ENCODE measurements at places on chromosomes 12 and 14. TPM values are rescaled to one million over a fixed set of nuclear protein-coding genes. Genes with fewer than 3 reads are reported as not detected.
A peak's percentile ranks its signal among the peaks of the same experiment; 100 is the strongest.

GRCh38 chr12:101773650-101774162 lies 34.4 kb upstream of the SYCP3 start:
- DNase-seq = peak; percentile 22

GRCh38 chr12:84767079-84767478 lies 145.5 kb downstream of the SLC6A15 start:
- DNase-seq = no peak

DNA sequence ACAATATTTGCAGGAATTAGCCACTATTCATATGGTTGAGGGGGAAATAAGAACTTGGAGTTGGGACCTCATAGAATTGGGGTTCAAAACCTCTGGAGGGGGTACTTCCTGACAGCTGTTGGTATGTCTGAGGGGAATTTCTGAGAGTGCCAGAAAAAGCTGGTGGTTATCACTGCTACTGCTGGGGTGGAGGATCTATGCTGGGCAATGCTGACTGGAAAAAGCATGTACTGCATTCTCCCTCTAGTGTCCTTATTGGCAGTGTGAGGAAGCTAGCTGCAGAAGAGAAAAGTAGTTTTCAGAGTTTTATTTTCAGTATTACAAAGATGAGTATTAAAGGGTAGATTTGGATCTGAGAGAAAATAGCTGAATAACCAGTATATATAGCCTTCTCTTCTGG lies 88.8 kb downstream of the FUT8 start:
- DNase-seq = no peak

DNA sequence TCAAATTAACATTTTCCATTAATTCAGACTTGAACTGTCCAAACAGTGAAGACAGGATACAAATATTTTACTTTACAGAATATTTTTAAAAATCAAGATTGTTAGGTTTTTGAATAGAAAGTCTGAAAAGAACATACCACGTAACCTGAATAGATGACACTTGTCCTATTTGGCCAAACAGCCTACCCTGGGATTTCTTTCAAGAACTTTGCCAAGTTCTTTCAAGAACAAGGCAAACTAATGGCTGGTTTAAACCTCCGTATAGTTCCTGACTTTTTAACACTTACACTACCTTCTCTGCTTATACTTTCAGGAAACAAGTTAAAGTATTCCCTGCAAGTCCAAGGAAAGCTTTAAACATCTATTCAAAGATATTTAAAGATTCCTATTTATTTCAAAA lies 35.0 kb downstream of the MAP4K5 start:
- DNase-seq = no peak

GRCh38 chr14:27366596-27366995 lies 768.8 kb upstream of the NOVA1 start:
- DNase-seq = no peak

DNA sequence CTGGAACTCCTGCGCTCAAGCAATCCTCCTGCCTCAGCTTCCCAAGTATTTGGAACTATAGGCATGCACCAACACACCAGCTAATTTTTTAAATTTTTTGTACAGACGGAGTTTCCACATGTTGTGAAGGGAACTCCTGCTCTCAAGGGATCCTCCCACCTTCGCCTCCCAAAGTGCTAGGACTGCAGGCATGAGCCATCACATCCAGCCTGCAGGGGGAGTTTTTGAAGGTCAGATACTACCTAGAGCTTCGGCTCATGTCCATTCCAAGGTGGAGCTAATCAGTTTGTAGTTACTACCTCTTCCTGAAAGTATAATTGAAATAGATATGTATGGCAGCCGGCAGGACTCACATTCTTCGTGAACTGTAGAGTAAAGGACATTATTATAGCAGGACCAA lies 3.7 kb upstream of the TAS2R19 start:
- DNase-seq = no peak

DNA sequence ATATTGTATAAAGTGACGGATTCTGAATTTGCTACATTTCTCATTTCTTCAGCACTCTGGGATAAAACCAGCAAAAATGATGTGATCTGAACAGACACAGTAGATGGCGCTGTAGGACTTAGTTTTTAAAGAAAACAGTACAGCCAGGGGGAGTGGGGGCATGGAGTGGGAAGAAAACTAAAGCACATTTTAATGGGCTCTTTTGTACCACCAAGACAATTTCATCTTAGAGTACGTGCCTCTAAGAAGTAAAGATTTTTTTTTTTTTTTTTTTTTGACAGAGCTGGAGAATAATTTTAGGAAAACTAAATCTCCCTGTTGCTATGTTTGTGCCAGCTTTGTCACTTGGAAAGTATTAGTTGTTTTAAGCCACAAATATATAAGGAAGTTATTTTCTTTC lies 124.4 kb downstream of the RAD51B start:
- DNase-seq = peak; percentile 91

GRCh38 chr12:93783832-93784231 lies 106.7 kb downstream of the CRADD start:
- no peak for DNase-seq

GRCh38 chr12:66736931-66737330 lies 58.1 kb upstream of the GRIP1 start:
- DNase-seq = no peak

GRCh38 chr12:112256780-112257179 lies 125.5 kb downstream of the HECTD4 start:
- DNase-seq = no peak

GRCh38 chr12:9883175-9883574 lies 1.9 kb downstream of the KLRF2 start:
- no peak for DNase-seq

DNA sequence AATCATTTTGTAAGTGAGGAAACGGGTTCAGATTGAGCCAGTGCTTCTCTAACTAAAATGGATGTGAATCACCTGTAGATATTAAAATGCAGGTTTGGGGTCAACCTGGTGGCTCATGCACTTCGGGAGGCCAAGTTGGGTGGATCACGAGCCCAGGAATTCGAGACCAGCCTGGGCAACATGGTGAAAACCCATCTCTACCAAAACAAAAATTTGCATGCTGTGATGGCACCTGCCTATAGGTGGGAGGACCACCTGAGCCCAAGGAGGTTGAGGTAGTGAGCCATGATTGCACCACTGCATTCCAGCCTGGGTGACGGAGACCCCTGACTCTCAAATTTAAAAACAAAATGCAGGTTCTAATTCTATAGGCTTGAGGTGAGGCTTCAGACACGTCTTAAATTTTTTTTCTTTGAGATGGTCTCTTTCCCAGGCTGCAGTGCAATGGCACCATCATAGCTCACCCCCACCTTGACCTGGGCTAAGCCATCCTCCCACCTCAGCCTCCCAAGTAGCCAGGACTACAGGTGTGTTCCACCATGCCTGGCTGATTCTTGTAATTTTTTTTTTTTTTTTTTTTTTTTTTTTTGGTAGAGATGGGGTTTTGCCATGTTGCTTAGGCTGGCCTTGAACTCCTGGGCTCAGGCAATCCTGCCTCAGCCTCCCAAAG lies 9.0 kb downstream of the TUBA1C start:
- no peak for DNase-seq

DNA sequence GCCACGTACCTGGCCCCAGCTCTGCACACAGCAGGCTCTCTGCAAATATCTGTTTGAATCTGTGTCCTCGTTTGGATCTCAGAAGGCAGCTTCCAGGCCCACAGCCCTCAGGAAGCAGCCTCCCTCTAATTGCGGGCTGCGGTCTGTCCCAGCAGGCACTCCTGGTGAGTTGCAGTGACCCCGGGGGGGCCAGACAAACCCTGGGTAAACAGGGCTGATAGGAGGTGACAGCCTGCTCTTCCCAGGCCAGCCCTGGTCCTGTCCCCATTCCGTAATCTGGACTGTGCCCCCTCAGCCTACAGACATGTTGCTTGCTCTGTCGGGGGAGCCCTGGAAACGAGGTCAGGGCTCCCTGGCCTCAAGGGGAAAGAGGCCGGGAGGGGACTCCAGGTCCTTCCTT lies 2.0 kb downstream of the FOXN4 start:
- no peak for DNase-seq

GRCh38 chr12:53099071-53099882 lies 1.8 kb downstream of the IGFBP6 start:
- DNase-seq = peak; percentile 87

DNA sequence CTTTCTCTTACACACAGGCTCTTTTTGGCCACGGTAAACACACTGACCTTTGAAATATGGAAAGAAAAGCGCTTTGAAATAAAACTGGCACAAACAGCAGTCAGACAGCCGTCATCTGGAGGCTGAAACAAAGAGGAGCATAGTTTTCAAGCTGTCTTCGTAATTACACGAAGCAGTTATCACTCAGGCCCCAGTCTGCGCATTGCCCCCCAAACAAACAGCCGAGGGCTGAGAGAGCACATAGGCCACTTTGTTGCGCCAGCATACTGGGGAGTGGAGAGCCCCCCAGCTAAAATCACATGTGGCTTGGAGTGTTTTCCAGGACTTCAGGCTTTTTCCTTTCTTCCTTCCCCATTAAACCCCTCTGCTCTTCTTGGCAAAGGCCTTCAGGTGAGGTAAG lies 142.9 kb upstream of the BTG1 start:
- DNase-seq = no peak

- no peak for DNase-seq
Measured at GRCh38 chr14:51453869-51454268, 197.8 kb upstream of the FRMD6 start.

GRCh38 chr14:77133720-77134338 lies 7.8 kb downstream of the ZDHHC22 start:
- peak; percentile 91 for DNase-seq

GRCh38 chr12:40565029-40565633 lies 127.1 kb upstream of the CNTN1 start:
- no peak for DNase-seq

DNA sequence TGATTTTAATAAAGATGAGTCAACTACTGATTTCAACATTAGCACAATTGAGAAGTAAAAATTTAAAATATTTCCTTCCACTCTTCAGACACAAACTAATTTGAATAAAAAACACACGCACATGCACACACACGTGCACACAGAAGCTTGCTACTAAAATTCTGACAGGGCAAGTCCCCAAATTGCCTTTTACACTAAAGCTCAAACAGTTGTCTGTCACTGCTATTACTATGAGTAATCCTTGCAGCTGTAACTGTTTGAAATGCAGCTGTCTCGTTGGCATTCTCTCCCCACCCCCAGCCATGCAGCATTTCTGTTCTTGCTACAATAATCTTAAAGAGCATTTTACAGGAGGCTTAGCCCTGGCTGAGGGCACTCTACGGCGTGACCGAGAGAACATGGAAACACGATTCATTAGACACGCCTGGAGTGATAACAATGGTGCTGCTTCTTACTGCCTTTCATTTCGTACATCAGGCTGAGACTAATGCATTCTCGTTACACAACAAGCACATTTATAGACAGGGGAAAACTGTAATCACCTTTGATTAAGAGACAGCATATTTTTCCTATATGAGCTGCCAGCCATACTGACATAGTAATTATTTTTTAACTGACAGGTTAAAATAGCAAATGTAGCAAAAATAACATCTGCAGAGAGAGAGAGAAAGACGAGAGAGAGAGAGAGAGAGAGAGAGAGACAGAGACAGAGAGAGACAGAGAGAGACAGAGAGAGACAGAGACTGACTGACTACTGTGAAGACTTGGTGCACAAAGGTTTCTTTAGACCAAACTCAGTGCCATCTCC lies 153.8 kb downstream of the MED13L start:
- DNase-seq = peak; percentile 41

- DNase-seq = no peak
Measured at GRCh38 chr14:62655166-62655565, 390.1 kb downstream of the KCNH5 start.

DNA sequence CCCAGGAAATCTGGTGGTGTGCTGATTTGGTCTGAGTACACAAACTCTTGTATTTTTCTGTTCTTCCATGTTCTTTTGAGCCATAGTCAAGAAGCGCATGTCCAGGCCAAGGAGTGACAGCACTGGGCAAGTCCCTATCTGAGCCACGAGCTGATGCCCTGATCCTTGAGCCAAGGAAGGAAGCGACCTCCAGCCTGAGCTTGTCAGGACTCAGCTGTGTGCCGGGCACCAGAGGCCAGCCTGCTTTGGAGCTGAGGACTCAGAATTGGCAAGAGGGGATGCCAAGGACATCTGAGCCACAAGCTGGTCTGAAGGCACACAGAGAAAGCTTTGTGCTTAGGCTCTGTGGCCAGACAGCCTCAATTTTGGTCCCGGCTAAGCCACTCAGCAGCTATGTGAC lies 52.6 kb downstream of the GALNT16 start:
- DNase-seq = no peak

GRCh38 chr12:115249671-115250278 lies 565.8 kb upstream of the TBX3 start:
- no peak for DNase-seq

DNA sequence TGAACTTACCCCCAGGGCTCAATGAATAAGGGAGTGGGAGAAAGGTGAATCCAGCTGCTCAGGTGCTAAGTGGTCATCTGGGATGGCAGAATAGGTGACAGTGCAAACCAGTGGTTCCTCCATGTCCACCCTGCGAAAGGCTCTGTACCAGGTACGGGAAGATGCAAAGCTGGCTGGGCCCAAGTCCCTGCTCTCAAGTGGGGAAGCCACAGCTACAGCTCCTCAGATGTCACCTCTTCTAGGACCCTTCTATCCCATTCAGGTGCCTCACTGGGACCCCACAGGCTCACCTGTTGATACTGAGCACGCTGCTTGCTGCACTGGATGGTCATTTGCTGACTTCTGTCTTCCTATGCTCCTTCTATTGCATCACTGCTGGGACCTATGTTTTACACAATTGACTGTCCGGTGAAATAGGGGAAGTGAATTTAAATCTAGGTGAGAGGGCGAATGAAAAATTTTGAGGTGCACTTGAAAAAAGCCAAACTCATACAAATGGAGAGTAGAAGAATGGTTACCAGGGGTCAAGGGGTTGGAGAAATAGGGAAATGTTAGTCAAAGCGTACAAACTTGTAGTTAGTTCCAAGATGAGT lies 20.3 kb upstream of the PPP4R4 start:
- no peak for DNase-seq

DNA sequence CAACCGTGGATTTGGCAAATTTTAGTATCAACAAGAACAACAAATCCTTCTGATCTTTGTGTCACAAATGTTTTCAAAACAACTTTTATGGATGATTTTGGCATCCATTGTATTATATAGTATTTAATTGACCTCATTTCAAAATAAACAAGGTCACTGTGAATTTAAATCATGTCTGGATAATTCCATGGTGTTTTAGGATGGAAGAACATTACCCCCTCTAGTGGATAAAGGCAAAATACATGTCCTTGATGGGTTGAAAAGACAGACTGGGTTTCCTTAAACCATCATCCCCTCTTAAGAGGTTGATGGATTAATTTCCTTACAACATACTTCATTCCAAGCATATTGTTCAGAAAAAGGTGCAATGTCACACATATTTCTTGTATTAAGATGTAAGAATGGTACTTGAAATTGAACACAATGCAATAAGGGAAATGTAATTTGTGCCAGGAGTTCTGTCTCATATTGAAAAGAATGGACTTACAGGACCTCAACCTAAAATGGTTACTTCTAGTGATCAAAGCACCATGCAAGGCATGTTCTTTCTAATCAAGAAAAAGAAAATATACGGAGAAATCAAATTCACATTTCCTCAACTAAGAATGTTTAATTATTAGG lies 352.0 kb downstream of the BCAT1 start:
- peak; percentile 33 for DNase-seq

GRCh38 chr12:104973250-104973649 lies 12.9 kb upstream of the NOPCHAP1 start:
- no peak for DNase-seq

Gene A2M
- 222 TPM for polyA plus RNA-seq

Gene AQP5
- polyA plus RNA-seq = 2.8 TPM

Gene ATF7
- polyA plus RNA-seq = 49.9 TPM

Gene BRMS1L
- 17.5 TPM for polyA plus RNA-seq

Gene CYP27B1
- 2.4 TPM for polyA plus RNA-seq

Gene RNU4-1
- polyA plus RNA-seq = not detected

Gene TMEM233
- 1.8 TPM for polyA plus RNA-seq

Gene GPD1
- polyA plus RNA-seq = 70.6 TPM

Gene C12orf54
- 0.56 TPM for polyA plus RNA-seq

Gene KRT2
- not detected for polyA plus RNA-seq

Gene ST8SIA1
- polyA plus RNA-seq = 5.9 TPM

Gene PLCZ1
- 0.90 TPM for polyA plus RNA-seq

Measured in renal pelvis (tissue), 12 donors.